ENCODE measurements at places on chromosomes 6 and 20.
A peak's percentile ranks its signal among the peaks of the same experiment; 100 is the strongest.

GRCh38 chr6:12952318-12952717, 235.8 kb downstream of the PHACTR1 start:
- DNase-seq: no peak

- DNase-seq: no peak
Observed at GRCh38 chr6:119627908-119628669, 278.5 kb upstream of the MAN1A1 start.

GRCh38 chr6:20458027-20458894, 56.6 kb downstream of the E2F3 start:
- no peak for DNase-seq

GRCh38 chr20:7094438-7094997, 327.0 kb downstream of the BMP2 start:
- no peak for DNase-seq

GRCh38 chr20:59813948-59814839, 119.2 kb downstream of the SYCP2 start:
- no peak for DNase-seq

DNA sequence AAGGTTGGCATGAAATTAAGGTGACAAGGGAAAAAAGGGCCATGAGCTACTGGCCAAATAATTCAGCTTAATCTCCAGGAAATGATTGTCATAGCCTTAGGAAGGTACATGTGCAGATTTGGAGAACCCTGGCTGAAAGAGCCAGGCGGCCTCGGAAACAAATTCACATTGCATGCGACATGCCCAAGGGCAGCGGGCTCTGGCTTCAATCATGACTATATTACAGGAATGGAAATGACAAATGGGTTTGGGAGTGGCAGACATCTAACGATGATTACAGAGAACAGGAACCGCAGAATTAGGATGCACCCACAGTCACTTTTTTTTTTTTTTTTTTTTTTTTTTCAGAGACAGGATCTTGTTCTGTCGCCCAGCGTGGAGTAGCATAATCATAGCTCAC, 112.4 kb upstream of the SALL4 start:
- no peak for DNase-seq

DNA sequence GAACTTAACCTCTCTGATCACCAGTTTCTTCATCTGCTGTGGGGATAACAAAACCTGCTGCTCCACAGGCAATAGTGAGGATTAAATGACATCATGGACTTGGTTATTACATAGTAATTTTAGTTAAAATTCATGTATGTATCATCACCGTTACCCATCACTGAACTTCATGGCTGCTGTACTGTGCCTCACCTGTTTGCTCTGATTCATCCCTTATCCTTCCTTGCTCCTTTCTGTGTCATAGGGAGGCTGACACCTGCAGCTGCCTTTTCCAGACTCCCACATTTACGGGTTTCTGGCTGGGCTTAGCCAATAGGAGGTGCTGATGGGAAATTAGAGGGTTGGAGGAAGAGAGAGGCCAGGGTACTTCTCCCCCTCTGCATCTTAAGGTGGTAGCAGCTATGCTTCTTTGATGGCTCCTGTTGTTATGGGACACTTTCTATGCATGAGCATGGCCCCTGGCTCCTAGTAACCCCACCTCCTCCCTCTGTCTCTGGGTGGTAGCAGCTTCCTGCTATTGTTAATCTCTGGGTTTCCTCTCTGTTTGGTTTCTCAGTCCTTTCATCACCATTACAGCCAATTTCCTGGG, 332.1 kb downstream of the DHX35 start:
- DNase-seq: no peak

DNA sequence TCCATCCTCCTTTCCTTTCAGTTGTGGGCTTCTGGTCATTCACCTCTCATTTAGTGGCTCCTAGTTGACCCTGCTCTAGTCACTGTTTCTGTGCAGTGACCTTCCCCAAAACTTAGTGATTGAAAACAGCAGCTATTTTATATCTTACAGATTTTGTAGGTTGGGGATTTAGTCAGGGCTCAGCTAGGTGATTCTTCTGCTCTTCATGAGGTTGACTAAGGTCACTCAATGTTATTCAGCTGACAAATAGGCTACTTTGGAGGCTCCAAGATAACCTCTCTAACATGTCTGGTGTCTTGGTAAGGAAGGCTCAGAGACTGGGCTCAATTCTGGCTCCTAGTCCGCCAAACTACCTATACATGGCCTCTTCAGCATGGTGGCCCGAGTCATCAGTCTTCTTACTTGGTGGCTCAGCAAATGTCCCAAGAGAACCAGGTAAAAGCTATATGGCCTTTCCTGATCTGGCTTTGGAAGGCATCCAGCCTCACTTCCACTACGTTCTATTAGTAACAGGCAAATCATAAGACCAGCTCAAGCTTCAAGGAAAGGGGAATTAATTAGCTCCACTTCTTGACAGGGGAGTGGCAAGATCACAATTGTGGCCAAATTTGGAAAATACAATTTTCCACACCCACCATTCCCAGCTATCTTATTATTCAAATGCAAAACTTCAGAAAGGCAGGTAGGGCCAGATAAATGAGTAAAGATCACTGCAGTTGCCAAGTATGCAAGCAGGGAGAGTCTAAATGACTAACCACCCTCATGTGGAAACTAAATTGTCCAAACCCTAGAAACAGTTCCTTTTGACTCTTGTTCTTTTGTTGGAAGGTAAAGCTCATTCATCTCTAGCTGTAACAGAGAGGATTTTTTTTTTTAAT, 50.5 kb upstream of the LTV1 start:
- DNase-seq: no peak

DNA sequence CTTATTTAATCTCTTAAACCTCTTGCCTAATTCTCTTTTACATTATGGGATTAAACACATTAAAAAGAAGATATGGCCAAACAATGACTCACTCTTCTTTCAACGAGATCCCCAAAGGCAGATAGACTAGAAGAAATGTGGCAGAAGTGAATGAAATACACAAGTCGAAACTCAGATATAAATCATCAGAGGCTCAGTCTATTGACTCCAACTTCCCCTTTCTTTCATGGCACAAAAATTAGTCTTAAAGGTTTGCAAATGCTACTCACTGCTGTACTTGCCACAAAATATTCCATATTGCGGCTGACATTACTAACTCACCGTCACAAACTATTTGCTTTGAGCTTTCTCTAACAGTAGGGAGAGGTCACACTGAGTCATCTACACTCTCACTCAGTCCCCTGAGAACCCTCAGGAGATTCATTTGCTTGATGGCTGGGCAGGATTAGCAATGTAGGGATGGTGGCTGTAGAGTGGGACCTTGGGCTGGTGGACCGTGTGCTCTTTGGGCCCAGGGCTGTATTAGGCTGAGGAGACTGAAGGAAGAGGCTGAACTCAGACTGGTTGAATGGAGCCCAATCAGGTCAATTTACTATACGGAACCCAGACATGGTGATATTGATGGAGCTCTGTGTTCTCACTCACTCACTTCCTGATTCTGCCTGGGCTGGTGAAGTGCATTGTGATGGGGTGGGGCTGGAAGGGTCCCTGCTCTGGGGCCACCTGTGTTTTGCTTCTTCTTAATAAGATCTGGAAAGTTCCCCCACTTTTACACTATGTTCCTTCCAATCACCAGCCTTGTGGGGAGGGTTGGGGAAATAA, 42.8 kb upstream of the UBR2 start:
- peak; percentile 68 for DNase-seq

DNA sequence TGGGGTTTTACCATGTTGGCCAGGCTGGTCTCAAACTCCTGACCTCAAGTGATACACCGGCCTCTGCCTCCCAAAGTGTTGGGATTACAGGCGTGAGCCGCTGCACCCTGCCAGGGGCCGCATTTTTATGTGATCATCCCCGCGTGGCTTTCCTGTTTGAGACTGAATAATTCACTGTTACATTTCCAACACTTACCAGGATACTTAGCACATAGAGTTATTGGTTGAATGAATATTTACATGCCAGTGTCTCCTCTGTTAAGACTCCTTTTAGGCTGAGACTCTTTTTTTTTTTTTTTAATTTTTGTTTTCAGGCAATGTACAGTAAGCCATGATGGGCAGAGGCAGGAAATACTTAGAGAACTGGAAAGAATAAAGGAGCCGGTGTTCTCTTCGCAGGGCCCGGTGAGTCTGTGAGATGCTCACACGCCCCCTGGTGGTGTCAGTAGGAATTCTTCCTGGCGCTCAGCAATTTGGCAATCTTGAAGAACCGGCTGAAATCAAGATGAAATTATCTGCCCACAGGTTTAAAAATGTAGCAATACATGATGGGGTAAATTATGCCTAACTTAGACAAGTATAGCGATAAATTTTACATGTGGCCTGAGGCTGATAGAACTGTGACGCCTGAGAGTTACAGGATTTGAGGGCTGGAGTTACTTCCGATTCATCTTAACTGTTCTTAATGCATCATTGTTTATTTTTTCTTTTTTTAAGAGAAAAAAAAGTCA, 7.6 kb upstream of the RNF114 start:
- peak; percentile 68 for DNase-seq

DNA sequence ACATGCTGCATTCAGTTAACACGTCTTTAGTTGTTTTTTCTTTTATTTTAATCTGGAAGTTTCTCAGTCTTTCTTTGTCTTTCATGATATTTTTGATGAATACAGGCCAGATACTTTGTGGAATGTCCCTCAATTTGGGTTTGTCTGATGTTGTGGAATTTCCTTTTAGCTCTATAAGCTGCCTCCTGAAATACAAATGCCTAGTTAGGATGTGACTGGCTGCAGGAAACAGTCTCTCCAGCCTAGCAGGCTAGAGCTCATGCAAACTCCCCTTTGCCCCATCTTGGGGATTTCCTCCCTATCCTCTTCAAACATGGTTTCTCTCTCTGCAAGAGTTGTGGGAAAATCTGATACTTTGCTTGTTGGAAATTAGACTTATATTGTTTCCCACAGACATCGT, 89.3 kb upstream of the JAG1 start:
- DNase-seq: no peak

- no peak for DNase-seq
Observed at GRCh38 chr20:59940956-59941294, 736 bp downstream of the FAM217B start.

DNA sequence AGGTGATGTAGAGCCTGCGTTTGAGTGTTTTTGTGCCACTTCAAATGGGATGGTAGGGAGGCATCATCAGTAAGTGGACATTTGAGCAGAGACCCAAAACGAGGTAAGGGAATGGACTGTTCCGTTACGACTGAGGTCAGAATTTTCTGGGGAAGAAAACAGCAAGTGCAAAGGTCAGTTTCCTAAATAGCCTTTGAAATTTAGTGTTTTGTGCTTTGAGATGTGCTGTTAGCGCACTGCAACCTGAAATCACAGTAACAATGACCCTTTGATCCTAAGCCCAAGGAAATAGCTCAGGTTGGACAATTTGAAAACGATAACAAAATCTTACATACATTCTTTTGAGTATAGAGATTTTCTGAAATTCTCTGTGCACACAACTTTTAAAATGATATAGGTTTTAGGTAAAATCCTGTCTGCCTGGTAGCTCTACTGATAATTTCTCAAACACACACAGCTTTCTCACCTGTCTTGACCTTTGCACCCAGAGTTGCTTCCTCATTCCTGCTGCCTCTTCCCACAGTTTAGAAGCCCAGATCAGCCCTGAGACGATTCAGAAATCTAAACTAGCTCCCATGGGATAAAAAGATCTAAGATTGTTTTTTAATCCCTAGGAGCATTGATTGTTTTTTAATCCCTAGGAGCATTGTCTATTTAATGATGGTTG, 22.1 kb downstream of the DCBLD1 start:
- no peak for DNase-seq

DNA sequence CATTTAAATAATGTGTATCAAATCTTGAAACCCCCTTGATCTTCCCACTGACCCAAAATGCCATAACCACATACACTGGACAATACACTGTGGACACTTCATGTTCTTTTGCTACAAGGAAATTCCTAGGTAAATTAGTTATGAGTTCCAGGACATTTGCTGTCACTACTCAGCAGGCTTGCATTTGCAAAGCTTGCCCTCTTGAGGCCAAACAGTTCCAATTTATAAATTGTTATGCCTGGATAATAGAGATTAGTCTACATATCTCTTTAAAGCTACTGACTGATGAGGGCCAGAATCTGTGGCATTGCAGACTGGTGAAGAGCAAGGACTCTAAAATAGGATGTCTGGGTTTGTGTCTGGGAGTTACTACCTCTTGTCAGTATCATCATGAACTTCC, 17.4 kb upstream of the RAB32 start:
- no peak for DNase-seq

DNA sequence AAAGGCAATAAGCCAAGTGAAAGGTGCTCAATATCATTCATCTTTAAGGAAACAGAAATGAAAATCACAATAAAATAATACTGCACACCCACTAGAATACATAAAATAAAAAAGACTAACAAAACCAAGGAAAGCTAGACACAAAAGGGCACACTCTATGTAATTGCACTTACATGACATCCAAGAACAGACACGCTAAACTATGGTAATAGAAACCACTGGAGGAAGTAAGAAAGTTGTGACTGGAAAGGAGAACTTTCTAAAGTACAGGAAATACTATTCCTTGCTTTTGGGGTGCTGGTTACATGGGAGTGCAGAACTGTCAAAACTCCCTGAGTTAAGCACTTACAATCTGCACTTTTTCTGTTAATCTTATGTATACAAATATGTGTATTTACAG, 253.7 kb upstream of the RUNX2 start:
- DNase-seq: no peak

DNA sequence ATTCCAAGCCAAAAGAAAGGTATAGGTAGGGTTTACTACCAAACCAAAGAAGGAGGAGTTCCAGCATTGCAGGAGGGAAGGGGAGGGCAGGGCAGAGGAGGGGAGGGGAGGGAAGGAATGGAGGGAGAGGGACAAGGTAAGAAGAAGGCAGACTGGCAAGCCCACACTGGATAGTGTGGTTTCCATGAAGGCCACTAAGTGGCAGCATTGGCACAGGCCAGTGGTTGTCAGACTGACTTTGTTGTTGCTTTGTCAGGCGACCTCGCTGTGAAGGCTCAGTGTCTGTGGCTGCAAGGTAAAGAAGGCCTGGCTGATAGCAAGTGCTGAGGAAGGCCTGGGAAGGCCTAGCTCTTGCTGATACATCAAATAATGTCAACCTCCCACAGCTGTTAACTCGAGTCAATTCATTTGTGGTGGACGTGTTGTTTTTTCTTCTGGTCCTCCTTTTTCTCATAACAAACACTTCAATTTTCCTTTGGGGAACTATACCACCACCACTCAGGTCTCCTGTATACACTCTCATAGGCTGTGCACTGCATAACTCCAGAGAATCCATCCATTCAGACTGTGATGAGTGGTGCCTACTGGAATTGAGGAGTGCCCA, 7.7 kb upstream of the ZNF334 start:
- peak; percentile 31 for DNase-seq

All from T-helper 2 cell treated with Interferon-gamma antibody and Interleukin-4, amounts not matched to agents 5 μg/mL and 100 μg/mL, for 36 hours (primary cell).